Activated CD4-positive, CD25-positive, alpha-beta regulatory T cell treated with anti-CD3 and anti-CD28 coated beads, Interleukin-2, amount 50 U/mL, for 16 hours (primary cell): ENCODE measurements at places on chromosomes 11 and 22.

- no peak for DNase-seq
Measured at GRCh38 chr11:28922386-28922981, 814.3 kb downstream of the METTL15 start.

GRCh38 chr11:36012455-36012854, 68.6 kb downstream of the LDLRAD3 start:
- DNase-seq, result no peak

- no peak for DNase-seq
Measured at GRCh38 chr11:16013649-16014275, 342.6 kb downstream of the SOX6 start.

GRCh38 chr11:44305470-44306051, 4.4 kb downstream of the ALX4 start:
- DNase-seq, result no peak

DNA sequence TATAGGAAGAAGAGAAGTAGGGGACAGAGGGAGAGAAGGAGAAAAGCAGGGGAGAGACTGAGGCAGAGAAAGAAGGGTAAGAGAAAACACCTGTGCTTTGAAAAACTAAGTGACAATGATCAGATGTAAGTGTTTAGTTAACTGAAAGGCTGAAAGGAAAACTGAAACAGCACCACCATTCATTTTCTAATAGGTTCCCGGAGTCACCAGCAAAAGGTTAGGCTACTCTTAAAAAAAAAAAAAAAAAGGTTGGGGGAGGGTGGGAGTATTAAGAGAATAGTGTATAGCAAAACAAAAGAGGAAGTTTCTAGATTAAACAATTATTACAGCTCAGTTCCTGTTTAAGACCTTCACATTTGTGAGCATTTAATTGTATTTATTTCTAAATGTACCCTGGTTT, 113.8 kb downstream of the CADM1 start:
- DNase-seq, result no peak

- DNase-seq, result no peak
Measured at GRCh38 chr11:90100431-90100830, 14.7 kb downstream of the UBTFL1 start.

DNA sequence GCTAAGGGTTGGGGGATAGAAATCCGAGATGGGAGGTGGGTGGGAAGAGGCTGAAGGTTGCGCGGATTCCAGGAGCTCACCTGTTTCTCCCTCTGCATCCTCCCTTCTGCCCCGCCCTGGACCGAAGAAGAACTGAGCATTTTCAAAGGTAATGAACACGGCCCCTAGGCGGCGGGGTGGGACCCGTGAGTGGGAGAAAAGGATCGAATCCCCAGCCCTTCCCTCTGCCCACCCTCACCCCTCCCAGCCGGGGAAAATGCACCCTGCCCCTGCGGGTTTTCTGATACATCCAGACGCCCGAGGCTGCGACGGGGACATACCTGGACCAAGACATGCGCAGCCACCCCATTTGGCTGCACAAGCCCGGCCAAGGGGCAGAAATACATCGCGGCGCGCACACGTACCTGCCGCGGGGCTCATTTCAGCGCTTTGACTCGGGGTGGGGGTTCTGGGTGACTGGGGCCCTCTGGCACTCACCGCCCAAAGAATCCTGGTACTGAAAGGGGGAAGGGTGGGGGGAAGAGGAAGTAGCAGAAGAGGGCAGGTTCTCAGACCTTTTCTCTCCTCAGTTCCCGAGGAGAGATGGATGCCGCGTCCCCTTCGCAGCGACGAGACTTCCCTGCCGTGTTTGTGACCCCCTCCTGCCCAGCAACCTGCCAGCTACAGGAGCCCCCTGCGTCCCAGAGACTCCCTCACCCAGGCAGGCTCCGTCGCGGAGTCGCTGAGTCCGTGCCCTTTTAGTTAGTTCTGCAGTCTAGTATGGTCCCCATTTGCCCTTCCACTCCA, 6.0 kb downstream of the VSIG2 start:
- DNase-seq, result no peak

- no peak for DNase-seq
Measured at GRCh38 chr11:134853992-134854991, 442.2 kb upstream of the B3GAT1 start.
